Stimulated activated CD4-positive, alpha-beta T cell treated with anti-CD3 and anti-CD28 coated beads, Interleukin-15, amount 100 ng/mL, for 1 hour (primary cell): ENCODE measurements at places on chromosomes 3 and 15.

- no peak for DNase-seq
Measured at GRCh38 chr15:25844981-25845680, 18.0 kb downstream of the ATP10A start.

GRCh38 chr15:74373056-74373650, 5.7 kb upstream of the CYP11A1 start:
- no peak for DNase-seq

DNA sequence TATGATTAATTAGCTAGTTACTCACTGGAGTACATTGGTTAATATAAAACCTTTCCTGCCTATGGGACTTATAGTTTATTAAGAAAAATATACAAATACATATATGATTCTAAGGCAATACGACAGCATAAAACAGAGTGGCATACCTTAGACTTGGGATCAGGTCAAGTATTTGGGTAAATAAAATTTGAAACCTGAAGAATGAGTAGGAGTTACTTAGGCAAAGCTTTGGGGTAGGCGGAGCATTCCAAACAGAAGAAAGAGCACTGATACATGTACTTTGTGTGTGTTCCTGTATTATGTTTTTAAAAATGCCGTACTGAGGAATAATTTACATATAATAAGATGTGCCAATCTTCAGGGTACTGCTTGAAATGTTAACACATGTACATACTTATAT, 15.1 kb downstream of the ZPLD1 start:
- DNase-seq, result no peak

DNA sequence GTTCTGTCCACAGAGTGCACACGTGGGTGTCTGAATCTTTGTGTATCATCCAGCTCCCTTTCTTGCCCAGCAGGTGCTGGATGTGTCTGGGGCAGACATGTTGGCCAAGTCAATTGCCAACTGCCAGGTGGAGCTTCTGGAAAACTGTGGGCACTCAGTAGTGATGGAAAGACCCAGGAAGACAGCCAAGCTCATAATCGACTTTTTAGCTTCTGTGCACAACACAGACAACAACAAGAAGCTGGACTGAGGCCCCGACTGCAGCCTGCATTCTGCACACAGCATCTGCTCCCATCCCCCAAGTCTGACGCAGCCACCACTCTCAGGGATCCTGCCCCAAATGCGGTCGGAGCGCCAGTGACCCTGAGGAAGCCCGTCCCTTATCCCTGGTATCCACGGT, 12.5 kb upstream of the RPP14 start:
- no peak for DNase-seq

GRCh38 chr15:75745305-75745704, 32.7 kb upstream of the CSPG4 start:
- no peak for DNase-seq

DNA sequence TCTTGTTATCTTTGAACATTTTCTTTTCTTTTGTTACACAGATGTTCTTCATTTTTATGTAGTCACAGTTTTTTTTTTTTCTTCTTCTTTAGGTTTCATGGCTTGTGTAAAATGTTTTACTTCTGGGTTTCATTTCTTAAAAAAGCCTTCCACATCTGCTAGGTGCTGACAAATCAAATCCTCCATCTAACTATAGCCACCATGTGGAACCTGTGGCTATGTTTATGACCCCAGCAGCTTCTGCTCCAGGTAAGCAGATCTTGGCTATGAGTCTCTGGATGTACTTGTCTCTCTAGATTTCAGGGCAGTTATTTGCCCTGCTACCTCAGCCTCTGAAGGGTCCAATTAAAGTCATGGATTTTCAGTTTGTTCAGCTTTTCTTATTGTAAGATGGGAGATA, 44.5 kb downstream of the OXSM start:
- DNase-seq, result no peak

DNA sequence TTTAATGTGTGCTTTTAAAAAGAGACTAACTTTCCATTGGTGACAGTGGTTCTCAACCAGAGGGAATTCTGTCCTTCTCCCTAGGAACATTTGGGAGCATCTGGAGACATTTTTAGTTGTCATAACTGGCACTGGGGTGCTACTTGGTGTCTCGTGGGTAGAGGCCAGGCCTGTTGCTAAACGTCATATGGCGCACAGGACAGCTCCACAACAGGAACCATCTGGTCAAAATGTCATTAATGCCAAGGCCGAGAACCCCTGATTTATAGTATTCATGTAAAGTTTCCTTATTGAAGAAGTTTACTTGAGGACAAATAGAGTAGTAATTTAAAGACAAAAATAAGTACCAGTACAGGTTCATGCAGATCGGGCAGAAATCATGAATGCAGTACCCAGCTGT, 164.2 kb downstream of the FEZF2 start:
- no peak for DNase-seq

DNA sequence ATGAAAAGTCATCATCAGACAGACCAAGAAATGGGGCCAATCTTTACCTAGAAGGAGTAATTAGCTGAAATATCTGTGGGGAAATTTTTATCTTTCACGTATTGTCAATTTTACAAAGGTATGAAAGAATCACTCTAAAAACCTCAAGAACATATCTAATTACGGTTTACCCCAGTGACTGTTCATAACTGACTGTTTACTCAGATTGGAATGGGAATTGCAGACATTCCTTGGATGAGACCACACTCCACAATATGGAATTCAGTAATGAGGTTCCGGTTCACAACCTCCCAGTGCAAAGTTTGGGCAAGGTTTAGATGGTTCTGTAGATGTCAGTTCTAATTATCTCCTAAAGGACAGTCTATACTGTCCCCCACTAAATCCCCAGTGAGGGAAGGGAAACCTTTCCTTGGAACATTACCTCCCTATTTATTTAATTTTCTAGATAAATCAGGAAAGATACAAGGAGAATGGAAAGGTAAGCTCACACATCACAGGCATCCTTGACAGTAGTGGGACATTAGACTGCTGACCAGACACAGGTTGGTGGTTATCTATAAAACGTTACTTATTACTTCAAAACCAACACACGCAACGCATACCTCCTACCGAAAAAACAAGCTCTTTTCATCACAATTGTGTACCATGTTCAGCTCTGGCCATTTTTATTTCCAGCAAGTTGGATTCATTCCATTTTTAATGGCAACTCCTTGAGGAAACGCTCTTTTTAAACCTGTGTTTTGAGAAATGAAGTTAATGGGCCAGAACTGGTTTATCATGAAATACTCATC, 129.9 kb downstream of the RORA start:
- no peak for DNase-seq

GRCh38 chr3:37129871-37130270, 44.5 kb downstream of the LRRFIP2 start:
- DNase-seq, result no peak

- DNase-seq, result no peak
Measured at GRCh38 chr3:44442596-44443309, 34.7 kb downstream of the ZNF445 start.

- DNase-seq, result no peak
Measured at GRCh38 chr3:133136114-133137041, 98.2 kb downstream of the TMEM108 start.

DNA sequence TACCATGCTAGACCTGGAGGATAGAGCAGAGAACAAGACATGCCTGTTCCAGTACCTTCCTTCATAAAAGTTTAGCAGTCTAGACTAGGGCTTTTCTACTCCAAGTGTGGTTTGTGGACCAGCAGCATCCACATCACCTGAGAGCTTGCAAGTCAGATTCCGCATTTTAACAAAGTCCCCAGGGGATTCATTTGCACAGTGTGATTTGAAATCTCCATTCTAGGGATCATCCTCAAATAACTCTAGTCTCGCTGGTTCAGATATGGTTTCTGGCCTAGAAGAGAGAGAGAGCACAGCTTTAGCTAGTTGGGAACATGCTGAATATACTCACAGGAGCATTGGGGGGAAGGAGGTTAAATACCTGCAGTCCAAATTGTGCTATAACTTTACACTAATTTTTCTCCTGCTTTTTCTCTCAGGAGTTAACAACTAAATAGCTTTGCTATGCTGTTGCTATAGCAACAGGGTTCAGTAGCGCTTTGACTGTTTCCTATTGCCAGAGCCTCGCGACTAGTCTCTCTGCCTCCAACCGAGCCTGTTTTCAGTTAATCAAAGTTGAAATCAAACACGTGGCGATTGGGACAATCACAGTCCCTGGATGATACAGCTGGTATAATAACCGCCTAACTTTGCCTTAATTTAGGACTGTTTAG, 64.0 kb upstream of the RASGRF1 start:
- no peak for DNase-seq

DNA sequence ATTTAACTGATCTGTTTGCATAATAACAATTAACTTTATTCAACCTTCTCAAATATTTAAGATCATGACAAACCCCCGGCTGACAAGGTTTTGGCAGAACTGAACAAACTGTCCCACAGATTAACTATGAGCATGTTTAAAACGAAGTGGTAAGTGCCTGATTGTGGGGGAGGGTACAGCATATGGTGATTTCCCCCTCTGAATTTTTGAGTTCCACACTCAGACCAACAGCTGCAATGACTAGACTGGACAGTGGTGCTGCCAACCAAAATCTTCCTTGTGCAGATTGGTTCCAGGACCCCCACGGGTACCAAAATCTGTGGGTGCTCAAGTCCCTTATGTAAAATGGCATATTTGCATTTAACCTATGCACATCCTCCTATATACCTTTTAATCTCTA, 449.5 kb downstream of the SHQ1 start:
- DNase-seq, result no peak

DNA sequence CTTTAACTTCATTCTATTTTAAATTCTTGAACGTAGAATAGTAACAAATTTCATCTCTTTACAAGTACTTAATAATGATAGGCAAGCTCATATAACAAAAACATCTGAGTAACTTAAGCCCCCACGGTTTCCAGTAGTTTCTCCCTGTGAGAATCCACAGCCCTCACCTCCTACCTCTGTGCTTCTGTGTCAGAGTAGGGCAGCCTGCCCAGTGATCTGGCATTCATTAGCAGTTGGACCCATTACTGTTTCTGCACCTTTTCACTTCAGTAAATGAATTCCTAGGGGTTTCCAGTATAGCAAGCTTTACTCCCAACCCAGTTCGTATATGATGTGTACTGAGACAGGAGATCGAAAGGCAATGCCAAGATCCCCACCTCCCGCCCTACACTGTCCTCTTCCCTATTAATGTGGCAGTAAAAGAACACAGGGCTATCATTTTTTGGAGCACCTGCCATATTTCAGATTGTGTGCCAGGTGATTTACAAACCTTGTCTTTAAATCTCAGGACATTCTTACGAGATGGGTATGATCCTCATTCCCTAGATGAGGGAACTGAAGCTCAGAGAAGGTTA, 40.8 kb downstream of the EIF2AK4 start:
- DNase-seq, result no peak

DNA sequence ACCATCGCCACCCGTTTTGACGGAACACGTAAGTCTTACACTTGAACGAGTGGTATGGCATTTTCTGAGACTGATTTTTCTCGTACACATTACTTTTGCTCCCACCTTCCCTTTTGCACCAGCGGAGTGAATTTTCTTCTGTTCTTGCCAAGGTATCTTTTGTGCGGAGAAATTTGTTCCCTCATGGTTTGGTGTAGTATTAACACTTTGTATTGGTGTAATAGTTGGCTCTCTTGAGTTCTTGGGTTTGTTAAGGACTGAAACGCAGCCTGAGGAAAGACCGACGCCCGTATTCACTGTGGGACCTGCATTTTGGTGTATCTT, 420 bp downstream of the KCNH8 start:
- DNase-seq, result no peak

- no peak for DNase-seq
Measured at GRCh38 chr15:88323976-88324740, 67.6 kb upstream of the NTRK3 start.

DNA sequence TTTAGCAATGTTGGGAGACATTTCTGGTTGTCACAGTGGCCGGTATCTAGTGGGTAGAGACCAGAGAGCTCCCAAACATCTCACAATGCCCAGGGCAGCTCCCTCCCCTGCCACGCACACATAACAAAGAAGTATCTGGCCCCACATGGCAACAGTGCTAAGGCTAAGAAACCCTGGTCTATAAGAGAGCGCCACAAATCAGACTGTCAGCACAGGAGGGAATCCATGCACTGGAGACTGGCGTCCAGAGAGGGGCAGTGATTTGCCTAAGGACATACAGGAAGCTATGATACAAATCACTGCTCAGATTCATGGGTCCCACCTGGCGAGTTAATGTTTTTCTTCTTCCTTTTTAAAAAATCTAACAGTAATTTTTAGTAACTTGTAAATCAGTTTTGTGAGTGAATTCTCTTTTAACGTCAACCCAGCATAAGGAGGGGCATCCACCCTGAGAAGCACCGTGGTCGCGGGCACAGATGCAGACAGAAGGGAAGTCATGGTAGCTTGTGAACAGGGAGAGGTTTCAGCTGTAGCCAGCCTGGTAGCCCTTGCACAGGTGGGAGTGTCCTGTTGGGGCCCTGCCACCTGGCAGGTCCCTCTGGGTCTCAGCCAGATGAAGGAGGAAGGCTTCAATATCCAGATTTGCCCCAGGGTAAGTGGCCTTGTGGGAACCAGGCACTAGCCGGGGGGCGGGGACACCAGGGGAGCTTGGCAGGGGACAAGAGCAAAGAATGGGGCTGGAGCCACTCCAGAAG, 8.7 kb downstream of the ISG20 start:
- no peak for DNase-seq

- DNase-seq, result no peak
Measured at GRCh38 chr15:47917881-47918280, 200.6 kb downstream of the SEMA6D start.

- DNase-seq, result no peak
Measured at GRCh38 chr15:59818336-59818735, 129.2 kb upstream of the BNIP2 start.

- DNase-seq, result no peak
Measured at GRCh38 chr15:85026304-85027032, 44.8 kb downstream of the PDE8A start.

- DNase-seq, result no peak
Measured at GRCh38 chr3:114025451-114025850, 30.9 kb downstream of the CCDC191 start.

DNA sequence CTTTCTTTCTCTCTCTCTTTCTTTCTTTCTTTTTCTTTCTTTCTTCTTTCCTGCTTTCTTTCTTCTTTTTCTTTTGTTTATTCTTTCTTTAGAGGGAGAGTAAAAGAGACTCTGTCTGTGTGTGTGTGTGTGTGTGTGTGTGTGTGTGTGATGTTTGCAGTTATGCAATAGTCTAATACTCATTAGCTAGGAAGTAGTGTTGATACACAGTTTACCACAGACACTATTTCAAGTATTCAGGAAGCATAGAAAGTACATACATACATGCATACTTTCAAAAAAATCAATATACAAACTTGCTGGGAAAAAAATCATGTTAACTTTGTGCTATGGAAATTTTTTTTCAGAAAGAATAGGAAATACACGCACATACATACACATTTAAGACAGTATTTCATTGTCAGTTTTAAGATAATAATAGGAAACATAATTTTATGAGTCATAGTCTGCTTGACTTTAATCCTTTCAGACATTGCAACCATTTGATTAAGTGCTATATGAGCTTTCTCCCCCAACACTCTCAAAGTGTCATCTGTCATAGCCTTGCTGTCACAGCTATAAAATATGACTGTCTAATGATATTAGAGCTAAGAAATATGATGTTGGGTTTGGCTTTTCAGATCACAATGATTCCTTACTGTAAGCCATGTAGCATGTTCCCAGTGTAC, 74.9 kb upstream of the EPHA3 start:
- no peak for DNase-seq

- DNase-seq, result no peak
Measured at GRCh38 chr3:85255949-85256348, 297.2 kb downstream of the CADM2 start.
